ENCODE measurements at places on chromosomes 6 and 20.

- no peak for DNase-seq
Measured at GRCh38 chr6:112298816-112299281, 44.5 kb upstream of the LAMA4 start.

DNA sequence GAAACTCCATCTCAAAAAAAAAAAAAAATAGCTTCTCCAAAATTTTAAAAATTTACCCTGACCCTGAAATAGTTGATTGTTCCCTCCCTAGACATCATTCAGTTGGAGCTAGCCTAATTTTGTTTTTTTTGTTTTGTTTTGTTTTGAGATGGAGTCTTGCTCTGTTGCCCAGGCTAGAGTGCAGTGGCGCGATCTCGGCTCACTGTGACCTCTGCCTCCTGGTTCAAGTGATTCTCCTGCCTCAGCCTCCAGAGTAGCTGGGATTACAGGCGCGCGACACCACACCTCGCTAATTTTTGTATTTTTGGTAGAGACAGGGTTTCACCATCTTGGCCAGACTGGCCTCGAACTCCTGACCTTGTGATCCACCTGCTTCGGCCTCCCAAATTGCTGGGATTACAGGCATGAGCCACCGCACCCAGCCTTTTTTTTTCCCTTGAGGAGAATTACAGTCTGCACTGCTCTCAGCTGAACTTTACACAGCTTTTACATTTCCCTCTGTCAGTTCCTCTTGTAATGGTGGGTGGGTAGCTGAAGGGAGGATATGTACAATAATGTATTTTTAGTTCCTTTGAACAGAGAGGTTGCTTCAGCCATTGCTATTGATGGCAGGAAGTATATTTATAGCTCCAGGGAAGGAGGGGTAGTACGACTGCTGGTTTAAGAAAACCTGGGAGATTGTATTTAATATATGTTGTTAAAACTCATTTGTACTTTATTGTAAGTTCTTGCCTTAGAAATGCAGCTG lies 27.7 kb downstream of the PTPRA start:
- DNase-seq, result peak; percentile 24

DNA sequence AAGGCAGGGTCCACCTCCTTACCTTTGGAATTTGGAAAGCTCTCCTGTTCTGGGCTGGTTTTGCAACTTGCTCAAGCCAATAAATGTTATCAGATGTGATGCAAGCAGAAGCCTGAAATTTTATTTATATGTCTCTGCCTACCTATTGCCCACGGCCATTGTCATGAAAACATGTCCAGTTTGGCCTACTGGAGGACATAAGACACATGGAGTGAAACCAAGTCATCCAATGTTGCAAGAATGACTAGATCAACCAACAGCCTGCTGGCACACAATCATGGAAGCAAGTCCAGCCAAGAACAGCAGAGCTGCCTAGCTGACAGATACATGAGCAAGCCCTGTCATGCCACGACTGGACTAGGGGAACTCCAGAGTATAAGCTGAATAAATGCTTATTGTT lies 56.7 kb upstream of the IRAK1BP1 start:
- no peak for DNase-seq

GRCh38 chr6:88725111-88725975 lies 238.1 kb downstream of the RNGTT start:
- peak; percentile 26 for DNase-seq

DNA sequence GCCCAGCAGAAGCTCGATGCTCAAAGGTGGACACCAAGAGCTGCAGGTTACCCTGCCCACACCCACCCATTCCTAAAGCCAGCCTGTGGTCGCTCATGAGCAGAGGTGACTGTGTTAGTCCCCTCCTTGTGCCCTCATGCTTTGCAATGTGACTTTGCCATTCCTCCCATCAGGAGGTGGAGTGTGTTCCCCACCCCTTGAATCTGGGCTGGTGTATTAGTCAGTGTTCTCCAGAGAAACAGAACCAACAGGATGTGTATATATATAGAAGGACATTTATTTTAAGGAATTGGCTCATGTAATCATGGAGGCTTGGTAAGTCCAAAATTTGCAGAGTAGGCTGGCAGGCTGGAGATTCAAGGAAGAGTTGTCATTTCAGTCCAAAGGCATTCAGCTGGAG lies 54.4 kb upstream of the RNF24 start:
- DNase-seq, result no peak

GRCh38 chr6:26332074-26332387 lies 33.0 kb upstream of the BTN3A2 start:
- no peak for DNase-seq

GRCh38 chr6:149733089-149733720 lies 13.1 kb downstream of the NUP43 start:
- DNase-seq, result no peak

DNA sequence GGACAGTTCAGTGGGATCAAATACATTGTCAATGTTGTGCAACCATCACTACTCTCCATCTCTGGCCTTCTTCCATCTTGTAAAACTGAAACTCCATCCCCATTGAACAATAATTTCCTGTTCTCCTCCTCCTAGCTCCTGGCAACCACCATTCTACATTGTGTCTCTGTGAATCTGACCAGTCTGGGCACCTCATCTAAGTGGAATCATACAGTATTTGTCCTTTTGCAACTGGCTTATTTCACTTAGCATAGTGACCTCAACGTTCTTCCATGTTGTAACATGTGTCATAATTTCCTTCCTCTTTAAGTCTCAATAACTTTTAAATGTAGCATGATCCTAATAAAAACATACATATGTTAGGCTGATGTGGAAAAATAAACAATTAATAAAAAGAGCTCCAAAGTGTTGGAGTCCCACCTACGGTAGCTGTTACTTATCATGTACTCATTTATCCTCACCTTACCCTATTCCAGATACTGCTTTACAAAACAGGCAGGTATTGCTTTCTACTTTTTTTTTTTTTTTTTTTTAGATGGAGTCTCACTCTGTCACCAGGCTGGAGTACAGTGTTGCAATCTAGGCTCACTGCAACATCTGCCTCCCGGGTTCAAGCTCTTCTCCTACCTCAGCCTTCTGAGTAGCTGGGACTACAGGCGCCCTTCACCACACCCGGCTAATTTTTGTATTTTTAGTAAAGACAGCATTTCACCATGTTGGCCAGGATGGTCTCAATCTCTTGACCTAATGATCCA lies 91.9 kb downstream of the TNFAIP3 start:
- DNase-seq, result no peak

DNA sequence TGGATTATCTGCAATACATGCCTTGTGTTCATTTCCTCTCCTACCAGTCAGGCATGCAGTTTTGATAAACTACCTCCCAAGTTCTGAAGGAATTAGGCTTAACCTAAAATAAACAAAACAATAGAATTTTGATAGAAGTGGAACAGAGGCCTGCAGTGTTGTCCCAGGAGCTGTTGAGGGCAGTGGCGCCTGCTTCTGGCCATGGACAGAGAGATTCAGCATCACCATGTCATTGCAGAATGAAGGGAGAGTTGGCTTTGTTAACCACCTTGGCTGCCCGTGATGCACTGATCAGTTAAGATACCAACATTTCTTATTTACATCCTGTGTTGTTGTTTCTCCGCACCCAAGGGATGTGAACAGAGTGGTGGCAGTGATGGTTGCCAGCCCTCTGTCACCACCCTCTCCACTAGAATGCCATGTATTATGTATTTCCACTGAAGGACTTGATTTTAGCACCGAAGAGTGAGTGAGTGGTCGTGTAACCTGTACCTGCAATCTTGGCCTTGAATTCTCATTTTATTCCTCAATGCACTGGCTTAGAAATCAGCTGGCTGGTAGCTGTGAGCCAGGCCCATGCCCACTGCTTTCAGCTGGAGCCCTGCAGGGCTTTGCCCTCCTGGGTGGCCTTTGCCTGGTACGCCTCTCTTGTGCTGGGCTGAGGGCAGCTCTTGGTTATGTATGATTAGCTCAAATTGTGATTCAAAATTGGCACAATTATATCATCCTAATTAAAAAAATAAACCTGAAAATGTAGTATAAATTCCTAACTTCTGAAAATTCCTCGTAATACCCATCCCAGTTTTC lies 56.5 kb downstream of the SHLD1 start:
- DNase-seq, result no peak

Measured in GM12878 (cell line).